ENCODE measurements at places on chromosomes 5 and 9. TPM values are rescaled to one million over a fixed set of nuclear protein-coding genes. Genes with fewer than 3 reads are reported as not detected.

DMGDH gene
- 3.5 TPM for total RNA-seq

TAF11L5 gene
- not detected for total RNA-seq

ALDOB gene
- total RNA-seq = 0.33 TPM

PALM2AKAP2 gene
- 40.9 TPM for total RNA-seq

PCDHB13 gene
- total RNA-seq = 11.2 TPM

UCK1 gene
- 29.6 TPM for total RNA-seq

NPR3 gene
- 23.7 TPM for total RNA-seq

OR1N2 gene
- total RNA-seq = not detected

QRFP gene
- total RNA-seq = not detected

Data from camera-type eye (tissue), 1 donor.